ENCODE measurements at places on chromosomes 16 and 17.

DNA sequence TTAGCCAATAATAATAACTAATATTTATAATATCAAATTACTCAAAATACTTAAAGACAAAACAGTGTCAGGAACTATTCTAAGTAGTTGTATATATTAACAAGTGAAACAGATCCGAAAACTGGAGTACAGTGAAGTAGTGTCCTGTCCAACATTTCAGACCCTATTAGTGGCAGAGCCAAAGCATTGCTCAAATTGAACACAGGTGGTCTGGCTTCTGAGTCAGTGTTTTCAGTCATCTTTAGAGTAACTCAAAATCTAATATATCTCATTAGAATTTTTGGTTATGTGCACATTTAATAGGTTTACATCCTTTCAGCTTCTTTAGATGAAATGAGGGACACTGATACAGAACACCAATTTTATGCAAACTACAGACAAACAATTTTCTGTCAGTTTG lies 652.5 kb downstream of the CDH11 start:
- DNase-seq, result no peak

DNA sequence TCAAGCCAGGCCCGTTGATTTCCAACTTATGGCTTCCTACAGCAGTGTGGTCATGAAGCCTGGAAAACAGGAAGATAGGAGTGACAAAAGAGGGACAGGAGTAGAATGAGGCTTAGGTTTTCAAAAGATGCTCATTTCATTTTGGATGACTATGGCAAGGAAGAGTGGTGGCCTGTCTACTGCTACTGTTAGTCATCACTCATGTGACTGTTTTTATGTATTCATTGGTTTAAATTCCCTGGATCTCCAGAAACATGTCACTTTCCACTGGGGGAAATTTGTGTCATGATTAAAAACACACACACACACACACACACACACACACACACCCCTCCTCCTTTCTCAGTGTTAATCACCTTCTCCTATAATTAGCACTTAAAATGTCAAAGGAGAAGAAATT lies 1.1 kb upstream of the CYLD start:
- peak; percentile 2 for DNase-seq

DNA sequence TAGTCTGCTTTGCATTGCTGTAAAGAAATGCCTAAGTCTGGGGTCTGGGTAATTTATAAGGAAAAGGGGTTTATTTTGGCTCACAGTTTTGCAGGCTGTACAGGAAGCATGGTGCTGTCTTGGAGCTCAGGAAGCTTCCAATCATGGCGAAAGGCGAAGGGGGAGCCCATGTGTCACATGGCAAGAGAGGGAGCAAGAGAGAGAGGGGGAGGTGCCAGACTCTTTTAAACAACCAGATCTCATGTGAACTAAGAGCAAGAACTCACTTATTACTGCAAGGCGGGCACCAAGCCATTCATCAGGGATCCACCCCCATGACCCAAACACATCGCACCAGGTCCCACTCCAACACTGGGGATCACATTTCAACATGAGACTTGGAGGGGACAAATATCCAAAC lies 148.2 kb upstream of the HS3ST2 start:
- no peak for DNase-seq

DNA sequence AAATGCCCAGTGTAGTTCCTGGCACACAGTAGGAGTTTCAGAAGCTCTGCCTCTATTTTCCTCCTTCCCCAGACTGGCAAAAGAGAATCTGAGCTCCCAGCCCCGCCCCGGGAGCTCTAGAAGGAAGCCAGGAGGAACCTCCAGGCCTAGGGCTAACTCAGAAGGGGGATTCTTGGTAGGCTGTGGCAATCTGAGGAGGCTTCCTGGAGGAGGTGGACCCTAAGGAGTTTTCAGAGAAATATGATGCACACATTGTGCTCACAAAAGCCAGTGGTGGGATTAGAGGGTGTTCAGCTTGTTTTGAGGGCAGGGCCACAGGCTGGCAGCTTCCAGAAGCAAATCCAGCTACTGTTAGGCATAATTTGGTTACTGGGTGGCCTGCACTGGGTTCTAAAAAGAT lies 10.0 kb downstream of the ADGRG1 start:
- DNase-seq, result no peak

- DNase-seq, result no peak
Observed at GRCh38 chr16:57485091-57485915, 990 bp downstream of the DOK4 start.

DNA sequence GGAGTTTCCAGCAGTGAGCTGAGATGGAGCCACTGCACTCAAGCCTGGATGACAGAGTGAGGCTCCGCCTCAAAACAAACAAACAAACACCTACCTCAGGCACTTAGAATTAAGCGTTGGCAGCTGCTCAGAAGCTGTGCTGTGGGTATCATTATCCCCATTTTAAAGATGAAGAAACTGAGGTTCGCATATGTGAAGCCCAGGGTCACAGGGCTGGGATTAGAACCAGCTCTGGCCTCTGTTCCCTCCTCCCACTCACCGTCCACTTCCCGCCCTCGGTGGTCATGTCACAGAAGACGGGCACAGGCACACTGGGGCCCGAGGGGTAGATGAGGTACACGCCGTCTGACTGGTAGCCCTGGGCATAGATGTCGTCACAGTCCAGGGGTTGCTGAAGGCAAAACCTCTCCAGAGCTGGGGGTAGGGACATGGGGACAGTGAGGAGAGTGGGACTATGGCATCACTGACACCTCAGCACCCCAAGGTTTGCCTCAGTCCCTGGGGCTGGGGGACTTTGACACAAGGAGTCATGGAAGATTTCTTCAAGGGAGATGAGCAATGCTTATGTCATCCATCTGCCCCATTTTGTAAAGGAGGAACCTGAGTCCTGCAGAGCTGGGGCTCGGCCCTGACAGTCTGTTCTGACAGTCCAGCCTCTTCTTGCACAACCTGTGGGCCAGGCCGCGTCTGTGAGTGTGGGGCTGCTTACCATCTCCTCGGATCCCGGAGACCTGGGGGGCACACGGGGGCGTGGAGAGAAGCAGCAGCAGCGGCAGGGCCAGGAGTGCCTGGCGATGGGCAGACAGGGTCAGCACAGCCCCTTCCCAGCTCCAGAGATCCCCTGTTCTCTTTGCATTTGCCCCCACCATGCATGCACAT lies 700 bp downstream of the MFAP4 start:
- DNase-seq, result peak; percentile 82

GRCh38 chr16:10971560-10971961 lies 27.2 kb downstream of the CLEC16A start:
- peak; percentile 78 for DNase-seq

- peak; percentile 91 for DNase-seq
Observed at GRCh38 chr16:51151961-51152663, 1.0 kb upstream of the SALL1 start.

- DNase-seq, result no peak
Observed at GRCh38 chr16:57424583-57424982, 20.0 kb downstream of the CCL17 start.

- no peak for DNase-seq
Observed at GRCh38 chr17:27536781-27537180, 80.5 kb downstream of the KSR1 start.

GRCh38 chr16:22971346-22971924 lies 157.5 kb downstream of the HS3ST2 start:
- DNase-seq, result no peak

DNA sequence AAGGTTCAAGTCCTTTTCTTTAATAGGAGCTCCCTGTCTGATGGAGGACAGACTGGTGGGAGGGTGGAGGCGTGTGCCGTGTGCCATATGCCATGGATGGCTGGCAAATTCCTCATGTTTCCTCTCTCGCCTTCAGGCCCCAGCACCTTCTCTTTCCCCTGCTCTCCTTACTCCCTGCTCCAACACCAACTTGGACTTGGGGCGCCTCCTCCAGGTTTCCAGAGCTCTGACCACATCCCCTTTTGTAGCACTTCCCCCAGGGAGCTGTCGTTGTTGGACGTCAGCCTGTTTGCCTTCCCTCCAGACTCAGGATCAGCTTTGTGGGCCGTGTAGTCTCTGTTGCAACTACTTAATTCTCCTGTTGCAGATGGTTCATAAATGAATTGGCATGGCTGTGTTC lies 30.7 kb downstream of the TMC7 start:
- DNase-seq, result no peak

Data from fibroblast of lung (primary cell).